ENCODE measurements at places on chromosomes 4 and X. TPM values are rescaled to one million over a fixed set of nuclear protein-coding genes. Genes with fewer than 3 reads are reported as not detected.

The SFRP2 gene
- 20.1 TPM for total RNA-seq

DNA sequence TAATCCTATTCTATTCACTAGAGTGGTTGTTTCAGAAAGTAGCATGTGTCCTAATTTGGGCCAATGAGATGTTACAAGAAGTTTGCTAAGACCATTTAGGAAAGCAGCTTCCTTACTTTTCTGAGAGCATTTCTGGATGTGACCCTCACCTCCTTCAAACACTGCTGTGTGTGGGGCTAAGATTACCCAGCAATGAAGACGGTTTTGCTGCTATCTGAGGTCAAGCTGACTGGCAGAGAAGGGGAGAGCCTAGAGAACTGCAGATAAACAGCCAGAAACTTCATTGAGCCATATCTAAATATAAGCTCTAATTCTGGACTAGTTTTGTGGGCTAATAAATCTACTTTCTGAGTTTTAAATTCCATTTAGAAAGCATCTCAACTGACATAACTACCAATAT, 36.4 kb downstream of the ZAR1 start:
- no peaks in the 10 kb centered on the region for H3K27me3 ChIP-seq
- peaks cover 29% of the 10 kb centered on the region for H3K36me3 ChIP-seq
- H3K27ac ChIP-seq = no peak overlapping the region
- H3K4me3 ChIP-seq = no peak overlapping the region
- no peak for DNase-seq
- H3K4me1 ChIP-seq = no peaks in the 10 kb centered on the region

GRCh38 chrX:55796496-55796895, 78.9 kb downstream of the RRAGB start:
- no peak overlapping the region for H3K4me3 ChIP-seq
- no peaks in the 10 kb centered on the region for H3K27me3 ChIP-seq
- no peak for DNase-seq
- H3K36me3 ChIP-seq = no peaks in the 10 kb centered on the region
- no peak overlapping the region for H3K27ac ChIP-seq

The TBC1D8B gene
- 10.3 TPM for total RNA-seq

DNA sequence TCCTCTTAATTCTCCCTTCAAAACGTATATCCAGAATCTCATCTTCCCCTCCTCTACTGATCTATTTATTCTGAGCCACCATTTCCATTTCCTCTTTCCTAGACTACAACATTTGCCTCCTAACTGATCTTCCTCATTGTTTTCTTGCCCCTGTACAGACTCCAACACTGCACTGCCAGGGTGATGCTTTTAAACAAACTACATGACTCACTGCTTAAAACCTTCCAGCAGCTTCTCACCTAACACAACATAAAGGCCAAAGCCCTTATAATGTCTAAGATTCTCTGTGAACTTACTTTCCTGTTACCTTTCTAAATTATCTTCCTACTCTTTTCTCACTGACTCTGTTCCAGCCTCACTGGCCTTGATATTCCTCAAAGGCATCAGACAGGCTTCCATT, 161.0 kb upstream of the HS3ST1 start:
- H3K36me3 ChIP-seq = no peaks in the 10 kb centered on the region
- H3K27me3 ChIP-seq = no peaks in the 10 kb centered on the region
- H3K4me1 ChIP-seq = no peaks in the 10 kb centered on the region

All from tibial nerve (tissue), 4 donors.